ENCODE measurements at places on chromosomes 2 and 18.

- no peak for DNase-seq
These were observed 59.1 kb downstream of the ACSL3 start for GRCh38 chr2:222919841-222920526.

GRCh38 chr18:55497825-55498403 lies 90.1 kb downstream of the TCF4 start:
- DNase-seq = no peak

GRCh38 chr18:75249175-75249518 lies 38.5 kb downstream of the TSHZ1 start:
- DNase-seq = no peak

- DNase-seq = no peak
These were observed 343.6 kb upstream of the SYT4 start for GRCh38 chr18:43620936-43621335.

- DNase-seq = no peak
These were observed 22.3 kb downstream of the SNED1 start for GRCh38 chr2:241020629-241021190.
